Upper lobe of left lung (tissue), 6 donors: ENCODE measurements at places on chromosomes 12 and 14. TPM values are rescaled to one million over a fixed set of nuclear protein-coding genes. Genes with fewer than 3 reads are reported as not detected.
A peak's percentile ranks its signal among the peaks of the same experiment; 100 is the strongest.

- no peak overlapping the region for H3K4me3 ChIP-seq
- peak; percentile 74 for DNase-seq
- no peaks in the 10 kb centered on the region for H3K4me1 ChIP-seq
- no peaks in the 10 kb centered on the region for H3K27me3 ChIP-seq
- H3K36me3 ChIP-seq: no peaks in the 10 kb centered on the region
These were observed 5.4 kb upstream of the DPPA3 start for GRCh38 chr12:7705846-7706245.

- DNase-seq: no peak
- H3K36me3 ChIP-seq: no peaks in the 10 kb centered on the region
- H3K27me3 ChIP-seq: no peaks in the 10 kb centered on the region
- H3K4me3 ChIP-seq: no peak overlapping the region
- no peak overlapping the region for H3K27ac ChIP-seq
- no peaks in the 10 kb centered on the region for H3K4me1 ChIP-seq
These were observed 39.2 kb upstream of the AMN1 start for GRCh38 chr12:31768046-31768445.

The USP44 gene
- 13.4 TPM for total RNA-seq

The RNASE1 gene
- 1,209 TPM for total RNA-seq

- no peak overlapping the region for H3K4me3 ChIP-seq
- H3K27ac ChIP-seq: no peak overlapping the region
These were observed 9.3 kb downstream of the KRAS start for GRCh38 chr12:25241167-25242020.

DNA sequence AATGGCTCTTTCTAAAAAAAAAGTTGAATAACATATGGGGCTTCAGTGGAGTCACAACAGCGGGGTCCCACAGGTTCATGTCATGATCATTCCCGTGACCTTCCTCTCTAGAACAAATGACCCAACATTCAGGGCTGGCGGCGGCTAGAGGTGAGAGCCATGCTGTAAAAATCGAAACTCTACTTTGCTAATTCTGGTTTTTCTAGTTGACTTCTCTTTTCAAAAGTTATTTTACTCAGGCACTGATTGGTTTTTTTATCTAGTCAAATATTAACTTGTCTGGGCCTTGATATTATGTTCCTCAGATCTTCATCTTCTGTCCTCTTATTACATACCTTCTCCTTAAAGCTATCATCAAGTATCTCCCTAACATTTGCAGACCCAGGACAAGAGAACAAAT, 402.9 kb upstream of the SOX5 start:
- H3K4me1 ChIP-seq: no peaks in the 10 kb centered on the region
- no peaks in the 10 kb centered on the region for H3K27me3 ChIP-seq
- no peak overlapping the region for H3K4me3 ChIP-seq
- H3K27ac ChIP-seq: no peak overlapping the region
- no peaks in the 10 kb centered on the region for H3K36me3 ChIP-seq

The NOVA1 gene
- total RNA-seq: 3.1 TPM

DNA sequence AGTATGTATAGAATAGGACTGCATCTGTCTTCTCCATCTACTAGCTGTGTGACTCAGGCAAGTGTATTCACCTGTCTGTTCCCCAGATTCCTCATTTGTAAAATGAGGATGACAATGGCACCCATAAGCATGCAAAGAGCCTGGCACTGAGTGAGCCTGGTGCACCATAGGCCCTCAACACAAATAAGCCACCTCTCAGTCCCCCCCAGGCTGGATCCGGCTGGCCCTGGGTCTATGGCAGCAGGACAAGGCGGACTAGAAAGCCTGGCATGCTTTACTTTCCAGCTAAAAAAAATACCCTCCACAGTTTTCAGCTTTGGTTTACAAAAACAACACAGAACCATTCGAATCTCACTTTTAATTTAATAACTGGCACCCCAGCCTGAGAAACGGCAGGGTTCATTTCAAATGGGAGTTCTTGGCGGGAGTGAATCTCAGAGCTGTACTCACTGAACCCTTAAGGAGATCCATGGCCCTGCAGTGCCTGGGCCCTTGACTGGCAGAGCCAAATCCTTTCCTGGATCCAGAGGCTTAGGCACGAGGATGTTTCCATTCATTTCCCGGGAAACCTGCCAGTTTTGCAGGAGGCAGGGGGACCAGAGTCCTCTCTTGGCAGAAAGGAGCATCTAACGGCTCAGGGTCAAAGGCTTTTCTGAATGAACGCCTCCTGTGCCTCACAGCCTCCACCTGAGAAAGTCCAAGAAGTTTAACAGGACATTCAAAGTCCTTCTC, 17.7 kb downstream of the SYNE3 start:
- H3K36me3 ChIP-seq: no peaks in the 10 kb centered on the region
- no peak for DNase-seq
- no peaks in the 10 kb centered on the region for H3K27me3 ChIP-seq
- H3K4me1 ChIP-seq: peaks cover 28% of the 10 kb centered on the region
- no peak overlapping the region for H3K27ac ChIP-seq

The GNB3 gene
- 0.46 TPM for total RNA-seq
